GM18507 (cell line): ENCODE measurements at places on chromosomes 5 and 9.
A peak's percentile ranks its signal among the peaks of the same experiment; 100 is the strongest.

DNA sequence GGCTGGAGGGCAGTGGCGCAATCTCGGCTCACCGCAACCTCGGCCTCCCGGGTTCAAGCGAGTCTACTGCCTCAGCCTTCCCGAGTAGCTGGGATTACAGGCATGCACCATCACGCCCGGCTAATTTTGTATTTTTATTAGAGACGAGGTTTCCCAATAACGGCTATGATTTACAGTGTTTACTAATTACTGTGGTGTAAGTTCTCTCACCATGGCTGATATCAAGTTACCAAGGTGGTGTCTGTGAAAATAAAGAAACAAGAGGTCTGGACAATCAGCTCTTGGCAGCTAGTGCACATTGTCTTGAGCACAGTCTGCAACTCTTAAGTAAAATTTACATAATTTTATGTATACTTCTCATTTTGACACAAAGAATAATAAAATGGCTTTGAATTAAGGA is 385.5 kb upstream of the COX7C start:
- no peak for DNase-seq

- peak; percentile 38 for DNase-seq
These were observed 610 bp downstream of the PSIP1 start for GRCh38 chr9:15509931-15510788.

GRCh38 chr5:171454549-171454948 is 35.1 kb downstream of the FGF18 start:
- no peak for DNase-seq

DNA sequence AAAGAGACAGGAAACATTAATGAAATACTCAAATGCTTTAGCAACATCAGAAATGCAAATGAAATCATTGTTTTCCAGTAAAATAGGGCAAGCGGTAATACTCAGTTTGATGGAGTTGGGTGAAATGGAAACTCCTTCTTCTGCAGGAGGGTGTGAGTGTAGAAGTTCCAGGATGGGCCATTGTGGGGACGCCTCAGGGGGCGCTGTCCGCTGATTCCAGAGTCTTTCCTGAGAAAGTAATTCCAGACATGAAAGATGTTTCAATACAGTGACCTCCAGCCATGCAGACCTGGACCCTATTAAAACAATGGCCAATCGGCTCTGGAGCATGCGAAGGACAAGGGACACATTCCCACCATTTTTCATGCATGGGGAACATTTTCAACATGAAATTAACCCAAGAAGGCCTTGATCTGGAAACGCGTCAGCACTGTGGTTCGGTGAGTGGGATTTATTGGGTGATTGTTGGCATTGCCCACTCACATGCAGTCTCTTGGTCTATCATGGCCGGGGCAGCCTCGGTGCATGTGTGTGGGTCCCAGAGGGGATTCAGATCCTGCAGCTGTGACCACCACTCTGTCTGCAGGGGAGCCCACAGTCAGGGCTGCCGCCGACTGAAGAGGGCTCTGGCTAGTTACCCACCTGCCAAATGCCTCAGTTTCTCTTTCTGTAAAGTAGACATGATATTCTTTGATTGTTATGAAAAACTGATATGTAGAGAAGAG is 132.6 kb upstream of the IRX4 start:
- DNase-seq, result no peak

- DNase-seq, result no peak
These were observed 45.1 kb downstream of the KIAA1958 start for GRCh38 chr9:112531666-112532282.

DNA sequence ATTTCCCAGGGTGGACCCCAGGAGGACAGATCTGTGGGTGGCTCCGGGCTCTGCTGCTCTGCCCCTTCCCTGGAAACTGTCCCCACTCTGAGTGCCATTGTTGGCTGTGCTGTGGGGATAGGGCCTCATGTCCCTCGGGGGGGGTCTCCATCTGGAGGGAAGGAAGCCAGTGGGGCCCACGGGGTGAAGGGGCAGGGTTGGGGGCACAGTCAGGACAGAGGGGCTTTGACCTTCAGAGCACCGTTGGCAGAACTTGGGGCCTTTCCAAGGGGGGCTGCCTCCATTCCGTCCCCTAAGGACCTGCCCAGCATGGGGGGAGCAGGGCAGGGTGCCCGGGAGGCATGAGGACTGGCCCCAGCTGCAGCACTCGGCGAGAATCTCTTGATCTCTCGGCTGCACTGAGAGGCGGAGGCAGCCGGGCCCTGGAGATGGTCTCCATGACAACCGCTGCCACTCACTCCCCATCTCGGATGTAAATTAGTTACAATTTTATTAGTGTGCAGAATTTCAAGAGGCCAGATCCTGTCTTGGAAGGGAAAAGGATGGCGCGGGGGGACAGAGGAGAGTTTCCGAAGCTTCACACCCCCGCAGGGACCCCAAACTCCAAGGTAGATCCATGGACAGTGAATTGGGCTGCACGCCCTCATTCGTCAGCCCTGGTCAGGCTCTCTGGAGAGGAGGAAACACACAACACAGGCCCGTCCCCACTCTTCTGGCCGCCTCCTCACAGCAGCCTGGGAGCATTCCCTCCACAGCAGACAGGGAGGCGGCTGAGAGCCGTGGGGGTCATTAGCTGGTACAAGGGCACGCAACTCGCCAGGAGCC is 216.2 kb upstream of the IER5L start:
- DNase-seq, result no peak

DNA sequence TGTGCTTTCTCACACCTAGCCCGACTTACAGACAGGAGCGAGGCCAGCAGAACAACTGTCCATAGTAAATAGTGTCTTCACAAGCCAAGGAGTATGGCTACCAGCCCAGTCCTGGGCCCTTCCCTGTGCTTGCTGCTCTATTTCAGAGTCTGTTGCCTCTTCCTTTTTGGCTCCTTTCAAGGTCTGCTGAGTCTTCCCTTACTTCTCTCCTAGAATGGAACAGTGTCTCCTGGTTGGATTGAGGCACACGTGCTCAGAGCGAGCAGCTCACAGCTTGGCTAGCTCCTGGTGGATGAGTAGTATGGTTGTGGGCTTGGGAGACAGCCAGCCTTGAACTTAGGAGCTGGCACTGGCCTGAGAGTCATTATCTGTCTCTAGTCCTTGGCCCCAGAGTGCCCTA is 72.8 kb downstream of the TLE4 start:
- DNase-seq, result no peak

- no peak for DNase-seq
These were observed 50.0 kb upstream of the ABL1 start for GRCh38 chr9:130785053-130785452.

DNA sequence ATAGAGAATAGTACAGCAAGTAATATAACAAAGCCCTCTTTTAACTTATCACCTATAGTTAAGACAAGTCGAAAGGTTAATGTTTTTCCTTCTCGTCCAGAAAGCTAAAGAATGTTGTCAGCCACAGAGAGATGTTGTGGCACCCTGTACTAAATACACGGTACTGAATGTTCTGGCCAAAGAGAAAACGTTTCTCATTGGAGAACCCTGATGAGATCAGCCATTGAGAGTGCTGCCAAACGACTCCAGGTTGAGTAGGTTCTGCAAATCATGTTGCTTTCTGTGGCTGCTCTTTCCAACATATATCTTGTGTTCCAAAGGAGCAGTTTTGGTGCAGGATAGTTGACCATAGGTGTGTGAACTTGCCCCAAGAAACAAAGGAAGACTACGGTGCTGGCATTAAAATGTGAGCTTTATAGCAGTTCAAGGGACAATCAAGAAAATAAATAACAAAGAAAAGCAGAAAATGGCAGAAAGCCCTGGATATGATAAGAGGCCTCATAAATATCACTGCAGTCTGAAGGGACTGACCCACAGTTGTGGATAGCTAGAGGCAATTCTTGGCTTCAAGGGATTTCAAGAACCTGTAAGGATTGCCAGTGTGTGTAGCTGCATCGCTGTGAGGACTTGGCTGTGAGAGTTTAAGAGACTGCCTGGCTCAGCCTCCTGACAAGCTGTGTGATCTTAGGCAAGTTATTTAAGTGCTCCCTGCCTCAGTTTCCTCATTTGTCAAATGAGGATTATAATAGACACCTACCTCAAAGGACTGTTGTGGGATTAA is 102.7 kb downstream of the ARHGEF28 start:
- no peak for DNase-seq

DNA sequence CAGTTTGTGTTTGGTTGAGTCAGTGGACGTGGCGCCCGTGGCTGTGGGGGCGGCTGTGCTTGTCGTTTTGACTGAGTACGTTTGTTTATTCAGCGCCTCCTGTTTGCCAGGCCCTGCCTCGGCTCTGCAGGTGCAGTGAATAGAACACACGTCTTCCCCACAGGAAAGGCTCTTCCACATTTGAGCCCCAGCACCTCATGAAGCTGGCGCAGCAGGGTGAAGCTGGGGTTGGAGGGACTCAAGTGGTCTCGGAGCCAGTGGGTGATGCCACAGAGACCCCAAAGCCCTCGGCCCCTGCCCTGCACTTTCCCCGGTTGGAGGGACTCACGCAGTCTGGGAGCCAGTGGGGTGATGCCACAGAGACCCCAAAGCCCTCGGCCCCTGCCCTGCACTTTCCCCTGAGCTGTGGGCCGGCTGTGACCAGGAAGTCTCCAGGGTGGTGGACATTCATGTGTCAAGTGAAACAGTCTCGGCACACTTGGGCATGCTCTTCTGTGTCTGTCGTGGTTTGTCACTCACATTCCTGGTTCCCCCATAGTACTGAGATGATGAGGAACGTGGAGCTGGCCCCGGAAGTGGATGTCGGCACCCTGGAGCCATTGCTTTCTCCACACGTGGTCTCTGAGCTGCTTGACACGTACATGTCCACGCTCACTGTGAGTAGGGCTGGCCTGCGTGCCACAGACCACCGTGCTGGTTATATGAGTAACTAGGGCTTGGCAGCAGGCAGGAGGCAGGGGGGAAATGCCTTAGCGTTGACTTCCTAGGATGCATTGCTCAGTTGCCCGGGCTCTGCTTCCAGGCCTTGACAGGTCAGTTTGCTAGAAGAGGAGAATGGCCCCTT is 13.6 kb downstream of the EXOC3 start:
- no peak for DNase-seq
